ENCODE measurements at places on chromosomes 2 and 18. TPM values are rescaled to one million over a fixed set of nuclear protein-coding genes. Genes with fewer than 3 reads are reported as not detected.

Gene INPP5D
- 33.3 TPM for total RNA-seq

Gene ANKRD53
- total RNA-seq = 0.38 TPM

GRCh38 chr2:56292951-56293350, 109.2 kb downstream of the CCDC85A start:
- no peak for DNase-seq

DNA sequence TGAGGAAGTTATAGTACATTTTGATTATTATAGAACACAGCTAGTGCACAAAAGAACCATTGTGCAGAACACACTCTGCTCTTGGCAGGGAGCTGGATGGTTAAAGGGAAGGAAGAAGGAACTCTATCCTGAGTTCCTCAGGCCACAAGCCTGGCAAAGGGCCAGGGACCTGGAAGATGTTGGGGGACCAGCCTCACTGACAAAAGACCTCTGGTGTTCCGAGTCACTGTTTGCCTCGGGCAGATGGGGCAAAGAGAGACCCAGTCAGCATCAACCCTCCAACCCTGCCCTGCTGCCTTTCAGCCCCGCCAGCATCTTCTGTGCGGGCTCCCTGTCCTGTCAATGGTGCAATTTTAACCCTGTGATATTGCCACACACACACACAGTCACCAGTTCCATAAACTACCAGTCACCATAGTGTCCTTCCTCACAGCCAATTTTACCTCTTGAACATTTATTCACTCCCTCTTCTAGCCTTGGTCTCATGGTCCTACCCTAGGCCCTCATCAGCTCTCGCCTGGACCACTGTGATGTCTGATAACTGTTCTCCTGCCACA, 21.9 kb downstream of the NEMP2 start:
- DNase-seq = no peak

DNA sequence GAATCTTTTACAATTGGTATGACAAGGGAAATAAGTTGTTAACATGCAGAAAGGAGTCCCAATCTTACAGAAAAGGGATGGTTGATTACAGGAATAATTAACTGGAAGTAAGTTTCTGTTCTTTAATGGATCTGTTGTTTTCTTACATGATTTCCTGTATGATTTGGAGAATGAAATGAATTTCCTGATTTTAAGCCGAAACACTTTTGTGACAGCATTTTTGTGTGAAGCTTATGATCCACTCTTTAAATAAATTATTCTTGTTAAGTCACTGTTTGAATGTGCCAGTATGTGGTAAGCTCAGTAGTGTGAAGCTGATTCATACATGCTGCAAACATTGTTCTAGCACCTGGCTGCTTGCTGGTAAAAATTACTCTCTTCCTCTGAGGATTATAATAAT, 516.2 kb downstream of the DCDC2C start:
- DNase-seq = no peak

- DNase-seq = no peak
Measured at GRCh38 chr18:53757328-53757727, 467.1 kb downstream of the MBD2 start.

Gene DAW1
- not detected for total RNA-seq

DNA sequence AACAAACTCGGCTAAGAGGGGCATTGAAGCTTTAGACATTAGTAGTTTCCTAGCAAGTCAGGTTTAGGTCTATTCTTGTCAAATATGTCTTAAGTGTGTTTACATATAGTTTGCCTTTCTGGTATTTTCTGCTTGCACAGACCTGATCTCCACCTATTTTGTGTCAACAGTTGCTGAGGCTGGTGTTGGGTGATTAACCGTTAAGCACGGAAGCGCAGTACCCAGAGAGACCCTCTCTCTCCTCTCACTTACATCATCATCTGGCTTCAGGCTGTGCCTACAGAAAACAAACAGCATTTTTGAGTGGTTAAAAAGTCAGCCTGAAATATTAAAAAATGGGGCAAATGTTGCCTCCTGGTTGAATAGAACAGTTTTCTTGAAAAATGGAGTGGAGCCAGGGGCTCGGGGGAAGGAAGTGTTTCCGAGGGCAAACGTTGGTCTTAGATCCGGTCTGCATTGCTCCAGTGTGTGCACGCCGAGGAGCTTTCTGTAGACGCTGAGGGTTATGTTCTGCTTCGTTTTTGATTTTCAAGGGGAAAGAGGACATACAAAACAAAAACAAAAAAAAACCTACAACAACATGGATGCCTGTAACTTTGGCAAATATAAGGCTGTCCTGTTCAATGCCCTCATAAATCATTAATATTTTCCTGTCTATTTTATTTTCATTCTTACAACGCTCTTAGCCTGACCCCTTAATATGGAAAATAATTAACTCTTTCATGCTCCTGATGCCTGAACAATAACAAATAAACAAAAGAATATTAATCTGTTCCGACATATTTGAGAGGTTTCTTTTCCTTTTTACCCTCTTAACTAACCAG, 120.8 kb downstream of the MEIS1 start:
- no peak for DNase-seq

DNA sequence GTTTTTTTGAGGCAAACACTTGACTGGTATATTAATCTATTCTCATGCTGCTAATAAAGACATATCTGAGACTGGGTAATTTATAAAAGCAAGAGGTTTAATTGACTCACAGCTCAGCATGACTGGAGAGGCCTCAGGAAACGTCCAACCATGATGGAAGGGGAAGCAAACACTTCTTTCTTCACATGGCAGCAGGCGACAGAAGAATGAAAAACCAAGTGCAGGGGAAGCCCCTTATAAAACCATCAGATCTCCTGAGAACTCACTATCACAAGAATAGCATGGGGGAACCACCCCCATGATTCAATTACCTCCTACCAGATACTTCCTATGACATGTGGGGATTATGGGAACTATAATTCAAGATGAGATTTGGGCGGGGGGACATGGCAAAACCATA, 136.2 kb upstream of the MAPRE2 start:
- DNase-seq = no peak

- DNase-seq = no peak
Measured at GRCh38 chr18:77223653-77224052, 26.0 kb upstream of the GALR1 start.

DNA sequence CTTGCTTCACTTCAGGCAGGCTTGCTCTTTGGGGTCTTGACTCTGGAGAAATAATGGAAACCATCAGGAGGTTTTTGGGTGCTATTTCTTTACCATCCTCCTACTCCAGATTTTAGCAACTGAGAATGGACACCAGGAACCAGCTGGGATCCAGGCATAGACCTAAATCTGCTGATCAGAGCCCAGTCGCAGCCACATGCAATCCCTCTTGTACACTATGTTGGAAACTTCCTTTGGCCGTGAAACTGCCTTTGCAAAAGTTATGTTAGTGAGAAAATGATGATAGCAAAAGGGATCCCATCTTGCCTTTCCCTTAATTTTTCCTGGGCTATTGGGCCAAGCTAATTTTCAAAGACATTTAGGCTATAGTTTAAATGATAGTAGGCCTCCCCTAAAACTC, 158.8 kb upstream of the ARL4C start:
- no peak for DNase-seq

DNA sequence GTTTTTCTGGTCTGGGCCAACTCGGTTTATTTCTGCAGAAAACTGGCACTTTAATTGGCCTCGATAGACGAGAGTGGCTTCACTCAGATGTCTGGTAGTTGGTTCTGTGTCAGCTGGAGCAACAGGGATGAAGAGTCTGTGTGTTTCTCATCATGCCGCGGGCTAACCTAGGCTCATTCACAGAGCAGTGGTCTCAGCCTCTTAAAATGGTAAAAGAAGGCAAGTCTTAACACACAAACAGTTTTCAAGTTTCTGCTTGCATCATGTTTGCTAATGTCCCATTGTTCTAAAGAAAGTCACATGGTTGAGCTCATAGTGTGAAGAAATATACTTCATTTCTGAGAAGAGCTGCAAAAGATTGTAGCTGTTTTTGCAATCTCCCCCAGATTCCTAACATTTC, 37.5 kb upstream of the ANXA4 start:
- DNase-seq = no peak

Gene MAL
- total RNA-seq = 21.2 TPM

Gene SDC1
- total RNA-seq = 148 TPM

- peak; percentile 62 for DNase-seq
Measured at GRCh38 chr18:26863921-26864497, 1.5 kb downstream of the AQP4 start.
